MCF 10A (cell line): ENCODE measurements at places on chromosomes 5 and 9. TPM values are rescaled to one million over a fixed set of nuclear protein-coding genes. Genes with fewer than 3 reads are reported as not detected.

- no peak for DNase-seq
Measured at GRCh38 chr9:79766091-79766490, 194.3 kb downstream of the TLE4 start.

GRCh38 chr5:136016945-136017530 lies 11.8 kb upstream of the TGFBI start:
- peak; percentile 100 for DNase-seq

DNA sequence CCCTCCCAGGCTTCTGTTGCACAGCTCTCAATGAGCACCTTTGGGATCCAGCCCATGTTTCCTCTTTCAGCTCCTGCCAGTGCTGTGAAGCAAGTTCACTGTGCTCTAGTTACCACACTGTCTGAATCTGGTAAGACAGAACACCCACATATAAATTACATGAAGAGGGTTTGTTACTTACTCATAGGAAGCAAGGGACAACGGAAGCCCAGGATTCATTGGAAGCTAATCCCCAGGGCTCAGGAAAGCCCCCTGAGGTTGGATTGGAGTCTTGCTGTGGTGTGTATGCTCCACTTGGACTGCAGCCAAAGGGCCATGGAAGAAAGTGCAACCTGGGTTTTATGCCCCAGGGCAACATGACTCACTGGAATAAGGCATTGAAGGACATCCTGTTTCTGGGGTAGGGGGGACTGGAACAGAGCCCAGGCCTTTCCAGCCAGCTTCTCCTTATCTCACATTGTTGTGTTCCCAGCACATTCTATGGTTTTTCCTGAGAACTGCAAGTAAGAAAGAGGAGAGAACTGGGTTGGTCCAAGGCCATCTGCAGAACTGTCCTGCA lies 15.6 kb upstream of the CLK4 start:
- peak; percentile 100 for DNase-seq

GRCh38 chr9:89695441-89695891 lies 90.7 kb downstream of the GADD45G start:
- DNase-seq = no peak

DNA sequence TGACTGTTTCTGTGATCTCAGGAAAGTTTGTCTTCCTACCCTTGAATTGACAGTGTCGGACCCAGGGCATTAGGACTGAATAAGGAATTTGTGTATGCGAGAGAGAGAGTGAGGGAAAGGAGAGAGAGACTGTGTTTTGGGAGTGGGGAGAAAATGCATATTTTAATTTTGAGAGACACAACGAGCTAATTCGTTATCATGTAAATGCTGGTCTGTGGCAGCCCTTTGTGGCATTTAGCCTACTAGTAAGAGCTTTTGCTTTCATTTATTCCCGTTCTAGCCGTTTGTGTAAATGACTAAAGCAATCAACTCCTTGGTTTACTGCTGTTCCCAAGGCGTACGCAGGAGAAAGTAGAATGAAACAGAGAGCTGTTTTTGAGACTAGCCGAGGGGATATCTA lies 79.8 kb upstream of the MAMDC2 start:
- DNase-seq = no peak

DNA sequence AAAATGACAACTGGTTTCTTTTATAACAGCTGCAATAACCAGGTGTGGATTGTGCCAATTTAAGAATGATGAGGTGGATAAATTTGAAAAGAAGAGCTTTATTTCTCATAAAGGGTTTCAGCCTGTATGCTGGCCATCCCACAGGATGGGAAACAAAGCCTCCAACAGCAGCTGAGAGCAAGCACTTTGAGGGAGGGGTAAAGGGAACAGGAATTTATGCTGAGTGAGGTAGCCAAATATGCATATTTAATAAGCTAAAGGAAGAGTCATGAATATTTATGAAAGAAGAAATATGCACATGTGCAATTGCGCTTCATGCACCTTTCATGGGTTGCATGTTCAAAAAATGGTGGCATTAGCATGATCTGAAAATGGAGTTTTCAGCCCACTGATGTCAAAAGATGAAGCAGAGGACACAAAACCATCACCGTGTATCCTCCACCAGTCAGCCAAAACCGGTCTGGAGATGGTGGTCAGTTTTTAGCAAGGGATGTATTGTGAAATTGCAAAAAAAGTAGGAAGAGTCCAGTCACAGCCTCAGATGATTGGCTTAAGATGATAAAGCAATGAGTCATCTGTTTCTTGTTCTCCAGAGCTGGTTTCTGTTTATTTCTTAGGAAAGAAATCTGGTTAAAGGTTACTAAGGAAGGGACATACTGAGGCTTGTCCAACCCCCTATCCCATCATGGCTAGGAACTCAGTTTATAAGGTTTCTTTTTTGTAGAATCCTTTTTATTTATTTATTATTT lies 47.9 kb downstream of the DEPDC1B start:
- peak; percentile 90 for DNase-seq

DNA sequence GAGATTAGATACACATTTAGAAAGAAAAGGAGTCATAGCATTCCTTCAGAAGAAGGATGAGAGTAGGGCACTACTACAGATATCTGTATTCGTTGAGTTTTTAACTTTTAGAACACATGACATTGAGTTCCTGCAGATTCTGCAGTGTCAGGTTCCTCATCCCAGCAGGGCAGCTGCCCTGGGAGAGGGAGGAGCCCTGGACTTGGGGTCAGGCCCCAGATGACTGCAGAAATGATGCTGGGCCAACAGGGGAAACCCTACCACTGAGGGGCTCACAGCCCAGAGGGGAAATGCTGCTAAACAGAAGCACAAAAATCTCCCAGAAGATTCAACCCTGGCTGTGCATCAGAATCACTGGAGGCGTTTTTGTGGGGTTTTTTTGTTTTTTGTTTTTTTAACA lies 68.9 kb upstream of the TAF1L start:
- DNase-seq = no peak

DNA sequence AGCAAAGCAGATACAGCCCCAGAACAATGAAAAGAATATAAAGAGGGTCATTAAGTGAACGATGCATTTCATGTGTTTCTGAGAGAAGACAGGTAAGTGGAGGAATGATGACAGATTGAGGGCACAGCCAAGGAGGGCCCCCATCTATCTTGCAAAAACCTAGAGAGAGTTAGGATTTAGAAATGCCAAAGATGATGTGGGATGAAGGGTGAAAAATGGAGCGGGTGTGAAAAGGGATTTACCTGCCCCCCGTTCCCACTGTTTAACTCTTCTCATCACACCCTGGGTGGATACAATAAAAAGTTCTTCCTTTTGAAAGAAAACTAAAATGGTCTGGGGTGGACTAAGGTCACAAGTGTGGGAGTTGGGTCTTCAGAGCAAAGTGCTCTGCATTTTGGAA lies 18.5 kb upstream of the PPP2R2B start:
- DNase-seq = no peak

- DNase-seq = no peak
Measured at GRCh38 chr5:123754908-123755307, 242.9 kb downstream of the CSNK1G3 start.

DNA sequence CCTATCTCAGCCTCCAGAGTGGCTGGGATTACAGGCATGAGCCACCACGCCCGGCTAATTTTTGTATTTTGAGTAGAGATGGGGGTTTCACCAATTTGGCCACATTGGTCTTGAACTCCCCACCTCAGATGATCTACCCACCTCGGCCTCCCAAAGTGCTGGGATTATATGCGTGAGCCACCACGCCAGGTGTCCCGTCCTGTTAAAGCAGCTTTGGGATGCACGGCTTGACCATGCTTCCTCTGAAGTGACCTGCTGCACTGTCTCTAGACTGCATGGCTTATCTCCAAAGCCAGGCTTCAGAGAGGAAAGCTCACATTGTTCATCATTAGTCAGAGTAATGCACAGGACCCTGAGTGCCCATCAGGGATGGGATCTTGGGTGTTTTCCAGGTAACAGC lies 45.4 kb downstream of the SEMA4D start:
- no peak for DNase-seq

DNA sequence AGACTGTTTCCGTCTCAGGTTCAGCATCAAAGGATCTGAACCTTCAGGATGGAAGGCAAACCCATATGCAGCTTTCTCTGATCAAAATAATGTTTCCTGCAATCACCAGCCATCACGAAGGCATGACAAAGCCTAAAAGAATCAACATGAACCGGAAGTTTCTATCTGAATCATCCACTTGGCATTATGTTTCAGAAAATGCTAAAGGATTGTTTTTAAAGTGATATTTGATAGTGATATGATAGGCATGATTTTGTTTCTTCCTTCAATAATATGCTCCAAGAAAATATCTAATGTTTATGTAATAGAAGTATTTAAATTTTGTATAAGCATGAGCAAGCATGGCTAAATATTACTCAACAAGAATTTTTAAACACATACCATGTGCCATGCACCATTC lies 219.6 kb downstream of the PLK2 start:
- peak; percentile 64 for DNase-seq

- no peak for DNase-seq
Measured at GRCh38 chr5:137126829-137127228, 372.3 kb downstream of the SPOCK1 start.

GRCh38 chr9:89678396-89679015 lies 73.7 kb downstream of the GADD45G start:
- DNase-seq = no peak

GRCh38 chr5:169895926-169896325 lies 84.4 kb downstream of the INSYN2B start:
- DNase-seq = no peak

GRCh38 chr5:125659316-125660023 lies 763.7 kb upstream of the GRAMD2B start:
- DNase-seq = peak; percentile 9

GRCh38 chr9:71793386-71794105 lies 25.2 kb upstream of the CEMIP2 start:
- no peak for DNase-seq

- no peak for DNase-seq
Measured at GRCh38 chr5:153618307-153618706, 127.8 kb downstream of the GRIA1 start.

- no peak for DNase-seq
Measured at GRCh38 chr9:136331556-136332481, 4.5 kb downstream of the GPSM1 start.

DNA sequence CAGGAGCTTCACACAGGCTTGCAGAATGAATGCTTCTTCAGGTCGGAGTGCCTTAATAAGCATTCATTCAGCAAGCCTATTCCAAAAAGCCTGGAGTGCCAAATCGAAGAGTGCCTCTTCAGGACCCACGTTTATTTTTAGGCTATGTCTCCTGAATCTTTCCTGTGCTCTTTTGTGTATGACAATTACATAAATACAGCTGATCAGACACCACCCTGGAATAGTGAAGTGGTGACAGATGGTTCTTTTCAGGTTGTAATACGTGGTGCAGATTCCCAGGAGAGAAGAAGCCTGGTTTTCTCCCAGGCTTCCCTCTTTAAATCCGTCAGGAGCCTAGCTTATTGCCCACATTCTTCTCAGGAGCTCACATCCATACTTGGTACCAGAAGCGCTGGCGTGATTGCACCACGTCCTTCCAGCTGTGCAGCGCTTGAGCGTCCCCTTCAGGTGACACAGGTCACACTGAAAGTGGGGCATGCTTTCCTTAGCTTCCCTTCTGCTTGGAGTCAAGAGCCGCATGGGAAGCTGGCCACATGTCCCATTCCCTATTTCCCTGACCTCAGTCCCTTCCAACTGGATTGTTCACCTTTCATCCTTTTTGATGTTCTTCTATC lies 123.1 kb downstream of the ADCY2 start:
- no peak for DNase-seq

DNA sequence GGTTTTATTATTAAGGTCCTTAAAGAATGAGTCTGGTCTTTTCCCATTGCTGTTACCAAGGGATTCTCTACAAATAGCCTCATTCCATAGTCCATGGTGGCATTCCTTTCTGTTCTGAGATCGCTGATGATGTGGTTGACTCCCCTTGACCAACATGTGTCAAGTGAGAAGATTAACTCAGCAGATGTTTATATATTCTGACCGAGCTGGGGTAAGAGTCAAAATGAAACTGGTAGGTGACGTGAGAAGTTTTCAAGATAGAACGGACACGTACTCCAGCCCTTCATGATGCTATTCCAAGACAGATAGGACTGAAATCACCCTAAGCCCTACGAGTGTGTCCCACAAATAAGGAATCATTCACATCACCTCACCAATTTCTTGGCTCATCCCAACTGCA lies 155.5 kb upstream of the WWC1 start:
- no peak for DNase-seq

DNA sequence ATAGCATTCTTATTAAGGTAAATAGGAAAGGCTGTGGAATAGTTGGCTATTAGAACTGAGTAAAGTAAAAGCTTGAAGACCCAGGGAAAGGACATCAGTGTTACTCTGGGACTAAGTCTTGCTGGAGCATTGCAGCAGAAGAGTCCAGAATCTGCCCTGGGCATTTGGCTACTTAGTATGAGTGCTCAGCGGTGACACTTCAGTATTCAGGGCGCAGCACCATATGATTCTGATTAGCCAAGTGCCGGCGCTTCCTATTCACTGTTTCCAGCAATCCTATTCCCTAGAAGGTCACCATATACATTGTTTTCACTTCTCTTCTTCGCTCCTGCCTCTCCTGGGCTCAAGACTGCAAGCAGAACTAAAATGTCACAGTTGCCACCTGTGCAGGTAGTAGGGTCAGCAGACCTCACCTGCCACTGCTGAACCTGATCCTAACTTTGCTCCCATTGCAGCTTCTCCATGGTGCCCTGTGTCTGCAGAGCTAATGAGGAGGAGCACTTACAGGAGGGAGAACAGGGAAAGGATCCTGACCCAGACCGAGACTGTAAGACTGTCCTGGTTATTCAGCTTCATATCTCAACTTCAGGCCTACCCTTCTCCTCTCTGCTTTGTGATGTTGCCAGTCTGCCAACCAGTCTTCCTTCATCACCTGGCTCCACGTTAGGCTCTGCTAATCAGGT lies 313.6 kb upstream of the PIK3R1 start:
- DNase-seq = no peak

DNA sequence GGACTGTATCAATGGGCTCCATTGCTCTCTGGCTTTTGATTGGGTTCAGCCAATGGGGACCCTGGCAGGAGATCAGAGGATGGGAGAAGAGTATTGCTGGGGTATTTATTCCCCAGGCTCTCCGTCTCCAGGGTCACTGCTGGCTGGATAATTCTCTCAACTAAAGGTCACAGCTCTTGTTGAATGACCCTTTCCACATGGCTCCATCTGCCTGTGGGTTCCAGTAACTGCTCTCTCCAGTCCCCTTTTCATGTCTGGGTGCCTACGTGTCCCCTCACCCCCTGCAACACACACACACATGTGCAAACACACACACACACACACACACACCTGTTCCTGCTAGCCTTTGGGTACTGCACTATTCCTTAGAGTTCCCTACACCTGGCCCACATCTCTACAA lies 53.9 kb upstream of the RIC1 start:
- DNase-seq = no peak

Gene PHF19
- 39.6 and 61.0 TPM in 2 replicates for total RNA-seq

Gene FSTL4
- total RNA-seq = 0.12 TPM in 1 of 2 replicates, not detected in the other

Gene NMRK1
- 24.6 and 35.5 TPM in 2 replicates for total RNA-seq

Gene CAMLG
- 38.3 and 41.8 TPM in 2 replicates for total RNA-seq

Gene MEIKIN
- not detected in 2 replicates for total RNA-seq

Gene FAM163B
- total RNA-seq = not detected in 2 replicates

Gene TNFSF8
- total RNA-seq = not detected in 2 replicates

Gene SECISBP2
- 36.4 and 38.9 TPM in 2 replicates for total RNA-seq

Gene DDX4
- total RNA-seq = not detected in 2 replicates

Gene MARCOL
- total RNA-seq = not detected in 2 replicates

Gene PALM2AKAP2
- total RNA-seq = 5.3 and 9.1 TPM in 2 replicates

Gene NUTM2G
- not detected in 2 replicates for total RNA-seq
